LNCaP clone FGC (cell line): ENCODE measurements at places on chromosomes 5 and 9.

- DNase-seq: no peak
These were observed 102.5 kb upstream of the SREK1 start for GRCh38 chr5:66041627-66042026.

GRCh38 chr5:142959683-142960657 lies 189.8 kb downstream of the ARHGAP26 start:
- DNase-seq: no peak

DNA sequence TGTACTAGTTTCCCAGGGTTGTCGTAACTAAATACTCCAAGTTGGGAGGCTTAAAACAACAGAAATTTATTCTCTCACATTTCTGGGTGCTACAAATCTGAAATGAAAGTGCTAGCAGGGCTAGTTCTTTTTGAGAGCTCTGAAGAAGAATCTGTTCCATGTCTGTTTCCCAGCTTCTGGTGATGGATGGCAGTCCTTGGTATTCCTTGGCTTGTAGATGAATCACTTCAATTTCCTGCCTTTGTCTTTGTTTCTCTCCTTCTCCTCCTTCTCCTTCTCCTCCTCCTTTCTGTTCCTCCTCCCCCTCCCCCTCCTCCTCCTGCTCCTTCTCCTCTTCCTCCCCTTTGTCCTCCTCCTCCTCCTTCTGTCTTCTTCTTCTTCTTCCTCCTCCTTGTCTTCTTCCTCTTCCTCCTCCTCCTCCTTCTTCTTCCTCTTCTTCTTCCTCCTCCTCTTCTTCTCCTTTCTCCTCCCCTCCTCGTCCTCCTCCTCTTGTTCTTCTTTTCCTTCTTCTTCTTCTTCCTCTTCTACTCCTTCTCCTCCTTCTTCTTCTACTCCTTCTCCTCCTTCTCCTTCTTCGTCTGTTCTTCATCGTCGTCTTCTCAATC lies 104.7 kb upstream of the ANKRD55 start:
- DNase-seq: no peak

DNA sequence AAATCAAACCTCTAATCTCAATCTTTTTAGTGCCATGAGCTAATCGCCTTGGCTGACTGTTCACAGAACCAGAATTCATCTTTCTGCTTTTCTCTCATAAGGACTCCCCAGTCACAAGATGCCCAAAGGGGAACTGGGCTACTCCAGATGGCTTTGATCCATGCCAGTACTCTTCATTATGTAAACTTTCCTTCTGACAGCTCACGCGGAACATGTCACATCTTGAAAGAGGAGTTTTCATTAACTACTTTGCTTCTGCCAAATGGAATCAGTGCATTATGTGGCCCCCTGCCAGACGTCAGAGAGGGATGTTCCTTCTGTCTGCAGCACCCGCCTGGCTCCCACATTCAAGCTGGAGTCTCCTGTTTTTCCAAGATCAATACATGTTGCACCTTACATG lies 142.1 kb upstream of the NMUR2 start:
- no peak for DNase-seq

DNA sequence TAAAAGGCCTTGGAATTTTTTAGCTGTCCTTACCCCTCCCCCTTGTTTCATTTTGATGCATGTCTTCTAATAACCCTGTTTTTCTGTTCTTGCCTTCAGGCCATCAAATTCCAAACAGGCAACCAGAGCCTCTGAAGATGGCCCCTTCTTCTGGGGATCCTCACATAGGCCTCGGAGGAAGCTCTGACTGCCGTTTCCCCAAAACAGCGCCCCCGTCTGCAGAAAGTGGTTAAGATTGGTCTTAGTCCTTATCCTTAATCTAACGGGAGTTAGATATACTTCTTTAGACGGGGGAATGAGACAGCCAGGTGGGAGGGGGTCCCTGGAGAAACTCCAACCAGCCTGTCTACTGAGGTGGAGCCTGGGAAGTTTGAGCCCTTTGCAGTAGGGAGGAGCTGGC lies 226.3 kb upstream of the ZNF608 start:
- DNase-seq: no peak

GRCh38 chr9:130026583-130027340 lies 16.2 kb downstream of the FNBP1 start:
- DNase-seq: no peak

- no peak for DNase-seq
These were observed 119.5 kb downstream of the ADCY2 start for GRCh38 chr5:7515284-7515914.

GRCh38 chr5:157400741-157401495 lies 59.1 kb upstream of the NIPAL4 start:
- DNase-seq: no peak
